Naive thymus-derived CD8-positive, alpha-beta T cell (primary cell): ENCODE measurements at places on chromosomes 1 and 21.

DNA sequence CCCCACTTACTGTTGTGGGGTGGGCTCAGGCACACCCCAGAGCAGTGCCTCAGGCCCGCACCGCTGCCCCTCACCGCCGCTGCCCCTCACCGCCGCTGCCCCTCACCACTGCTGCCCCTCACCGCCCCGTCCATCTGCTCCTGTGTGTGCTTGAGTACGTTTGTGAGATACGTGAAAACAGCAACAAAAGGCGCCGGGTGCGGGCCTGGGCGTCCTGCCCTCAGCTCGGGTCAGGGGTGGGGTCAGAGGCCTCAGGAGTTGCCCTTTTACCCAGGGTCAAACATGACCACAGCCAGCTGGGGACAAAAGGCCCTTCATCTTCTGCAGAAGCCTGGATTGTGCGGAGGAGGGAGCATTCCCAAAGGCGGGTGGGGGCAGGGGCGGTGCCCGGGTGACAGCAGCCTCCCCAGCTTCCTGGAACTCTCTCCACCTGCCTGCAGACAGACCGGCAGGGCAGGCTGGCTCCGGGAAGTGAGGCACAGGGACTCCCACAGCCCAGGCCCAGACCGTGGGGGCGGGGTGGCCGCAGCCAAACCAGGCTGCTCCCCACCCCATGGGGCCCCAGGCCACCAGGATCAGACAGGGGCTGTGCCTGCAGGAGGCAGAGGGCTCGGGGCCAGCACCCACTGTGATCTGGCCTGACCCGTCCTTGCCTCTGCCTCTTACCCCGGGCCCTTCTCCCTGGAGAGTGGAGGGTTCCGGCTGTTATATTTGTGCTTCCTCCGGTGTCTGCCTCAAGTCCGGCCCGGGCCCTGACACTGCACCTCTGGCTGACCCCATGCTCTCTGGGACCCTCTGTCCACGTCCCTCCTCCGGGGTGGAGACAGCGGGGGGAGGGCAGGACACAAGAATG, 2.3 kb upstream of the VWA1 start:
- peak; percentile 60 for DNase-seq

DNA sequence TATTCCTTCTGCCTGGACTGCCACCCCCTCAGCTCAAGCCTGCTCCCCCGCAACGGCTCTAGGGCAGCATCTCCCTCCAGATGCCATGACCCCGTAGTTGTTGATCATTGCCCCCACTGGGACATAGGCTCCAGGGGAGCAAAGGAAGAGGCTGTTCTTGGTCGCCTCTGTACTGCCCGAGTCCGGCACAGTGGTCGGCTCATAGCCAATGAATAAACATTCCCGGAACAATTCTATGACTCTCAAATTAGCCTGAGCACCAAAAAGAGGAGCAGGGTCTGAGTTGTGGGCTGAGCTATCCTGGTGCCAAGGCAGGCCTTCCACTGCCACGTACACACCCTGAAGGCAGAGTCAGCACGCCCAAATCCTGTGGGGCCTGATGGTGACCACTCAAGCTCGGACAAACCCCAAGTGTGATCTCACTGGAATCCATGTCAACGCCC, 33.1 kb downstream of the CAPZB start:
- no peak for DNase-seq

GRCh38 chr21:42735944-42736343, 82.5 kb downstream of the PDE9A start:
- DNase-seq, result no peak

- no peak for DNase-seq
Measured at GRCh38 chr1:201269281-201269680, 14.0 kb upstream of the PKP1 start.

DNA sequence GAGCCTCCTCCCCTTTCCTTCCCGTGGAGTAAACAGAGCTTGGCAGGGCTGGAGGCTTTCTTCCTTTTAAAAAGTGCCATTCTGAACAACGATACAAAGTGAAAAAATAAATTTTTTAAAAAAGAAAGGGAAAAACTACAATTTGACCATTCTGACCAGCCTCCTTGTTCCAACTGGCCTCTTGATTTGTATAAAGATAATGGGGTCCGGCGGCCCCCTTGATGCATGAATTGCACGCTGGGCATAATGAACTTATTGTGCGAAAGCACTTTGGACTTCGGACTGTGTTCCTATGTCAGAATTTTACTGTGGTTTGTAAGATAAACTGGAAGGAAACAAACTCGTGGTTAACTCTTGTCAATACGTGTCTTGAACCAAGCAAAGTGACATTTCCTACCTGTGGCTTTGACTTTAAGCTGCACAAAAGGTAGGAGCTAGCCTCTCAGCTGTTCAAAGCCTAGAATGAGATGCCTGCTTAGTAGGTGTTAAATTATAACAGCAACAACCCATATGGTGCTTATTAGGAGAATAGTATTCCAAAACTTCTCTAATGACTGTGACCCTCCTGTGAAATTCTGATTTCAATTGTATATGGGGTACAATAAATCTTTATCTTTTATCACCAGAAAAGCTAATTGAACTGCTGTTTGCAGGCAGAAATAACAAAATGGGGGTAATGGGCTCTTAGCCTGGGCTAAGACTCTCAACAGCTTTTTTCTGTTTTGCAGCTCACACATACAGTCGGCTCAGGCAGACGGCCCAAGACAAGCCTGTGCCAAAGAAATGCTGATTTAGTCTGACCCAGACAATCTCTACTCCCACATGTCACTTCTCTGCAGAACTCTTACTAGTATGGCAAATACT, 9.3 kb downstream of the IRF2BP2 start:
- no peak for DNase-seq

DNA sequence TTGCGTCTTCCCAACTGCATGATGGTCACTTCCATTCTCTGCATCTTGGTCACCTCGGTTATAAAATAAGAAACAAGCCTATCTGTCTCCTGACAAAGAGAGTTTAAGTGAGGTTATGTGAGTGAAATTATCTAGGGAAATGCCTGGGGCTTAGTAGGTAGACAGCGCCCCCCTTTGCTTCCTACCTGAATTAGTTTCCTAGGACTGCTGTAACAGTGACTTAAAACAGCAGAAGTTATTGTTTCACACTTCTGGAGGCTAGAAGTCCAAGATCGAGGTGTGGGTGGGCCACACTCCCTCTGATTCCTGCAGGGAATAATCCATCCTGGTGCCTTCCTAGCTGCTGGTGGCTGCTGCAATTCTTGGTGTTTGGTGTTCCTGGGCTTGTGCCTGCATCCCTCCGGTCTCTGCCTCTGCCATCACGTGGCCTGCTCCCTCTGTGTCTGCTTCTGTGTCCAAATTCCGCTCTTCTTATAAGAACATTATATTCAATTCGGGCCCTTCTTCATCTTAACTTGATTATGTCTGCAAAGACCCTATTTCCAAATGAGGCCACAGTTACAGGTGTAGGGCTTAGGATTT, 92.6 kb downstream of the IGSF21 start:
- DNase-seq, result no peak

GRCh38 chr1:32754317-32755097, 51.9 kb upstream of the SYNC start:
- peak; percentile 42 for DNase-seq

DNA sequence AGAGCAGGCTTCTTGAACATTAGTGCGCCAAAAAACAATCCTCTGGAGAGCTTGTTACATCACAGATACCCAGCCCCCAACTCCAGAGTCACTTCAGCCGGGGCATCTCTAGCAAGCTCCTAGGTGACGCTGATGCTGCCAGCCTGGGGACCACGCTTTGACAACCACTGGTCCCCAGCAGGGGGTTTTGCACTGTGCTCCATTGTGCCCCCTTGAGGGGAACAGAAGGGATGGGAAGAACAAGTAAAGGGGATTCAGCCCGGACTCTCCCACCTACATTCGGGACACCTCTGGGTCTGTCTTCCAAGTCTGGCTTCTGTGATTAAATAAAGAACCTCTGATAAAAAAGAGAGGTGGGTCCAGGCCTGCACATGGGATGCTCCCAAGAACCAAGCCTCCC, 60.4 kb downstream of the ATP5PO start:
- no peak for DNase-seq

DNA sequence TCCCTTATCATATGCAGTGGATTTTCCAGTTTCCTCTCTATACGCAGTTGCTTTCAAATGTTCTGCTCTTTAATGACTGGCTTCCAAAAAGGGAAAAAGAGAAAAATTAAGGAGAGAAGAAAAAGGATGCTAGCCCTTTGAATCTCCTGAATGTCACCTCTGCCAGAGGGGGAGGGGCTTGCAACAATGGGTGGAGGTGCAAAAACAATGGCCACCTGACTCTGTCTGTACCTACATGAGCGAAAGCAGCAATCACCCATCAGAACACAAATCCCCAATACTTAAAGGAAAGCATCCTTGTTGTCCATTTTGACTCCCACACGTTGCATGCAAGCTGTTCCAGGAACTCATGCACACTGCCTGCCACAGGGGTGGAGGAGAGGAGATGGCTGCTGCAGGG, 61.2 kb downstream of the CCDC30 start:
- DNase-seq, result no peak

- no peak for DNase-seq
Measured at GRCh38 chr1:5427026-5427613, 565.1 kb downstream of the NPHP4 start.

DNA sequence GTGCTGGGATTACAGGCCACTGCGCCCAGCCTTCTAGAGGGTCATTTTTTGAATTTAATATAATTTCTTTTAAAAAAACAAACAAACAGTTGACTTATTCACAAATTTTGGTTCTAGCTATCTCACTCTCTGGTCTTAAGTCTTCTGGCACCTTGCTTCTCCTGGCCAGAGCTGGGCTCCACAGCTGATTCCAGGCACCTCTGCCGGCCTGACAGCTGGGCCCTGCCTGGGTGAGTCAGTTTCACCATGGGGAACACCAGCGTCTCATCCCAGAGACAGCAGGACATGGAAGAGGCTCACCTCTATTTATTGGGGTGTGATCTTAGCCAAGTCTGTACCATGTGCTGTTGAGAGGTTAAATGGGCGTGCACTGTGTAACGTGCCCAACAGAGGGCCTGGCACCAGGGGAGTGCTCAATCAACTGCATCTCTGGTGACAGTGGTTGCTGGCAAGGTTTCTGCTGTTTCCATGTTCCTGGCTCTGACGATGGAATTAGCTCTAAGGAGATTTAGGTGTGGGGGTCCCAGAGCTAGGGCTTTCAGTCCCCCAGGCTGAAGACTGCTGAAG, 956 bp downstream of the CPLANE2 start:
- peak; percentile 64 for DNase-seq

DNA sequence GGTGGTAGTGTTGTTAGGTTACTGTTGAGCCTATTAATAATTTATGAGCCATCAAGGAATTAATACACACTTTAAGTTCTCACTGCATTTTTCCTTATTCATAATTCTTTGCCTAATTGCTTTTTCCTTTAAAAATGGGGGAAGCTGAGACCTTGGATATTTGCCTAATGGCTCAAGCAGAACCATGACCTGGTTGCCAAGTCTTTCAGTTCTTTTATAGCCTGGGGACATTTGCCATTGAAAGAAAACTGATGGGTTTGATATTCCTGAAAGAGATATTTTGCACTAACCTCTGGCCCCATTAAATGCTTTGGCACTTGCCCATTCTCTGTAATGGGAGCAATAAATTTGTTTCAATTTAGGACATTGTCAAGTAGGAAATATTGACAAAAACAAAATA, 18.5 kb upstream of the LRRC53 start:
- no peak for DNase-seq
